Stimulated activated CD4-positive, alpha-beta T cell treated with anti-CD3 and anti-CD28 coated beads, Interleukin-1b, Interleukin-23, amount 100 ng/mL, for 1 hour (primary cell): ENCODE measurements at places on chromosomes 6 and 20.

- DNase-seq = no peak
These were observed 93.6 kb upstream of the ADGRF1 start for GRCh38 chr6:47135772-47136171.

- no peak for DNase-seq
These were observed 107.4 kb upstream of the SOX4 start for GRCh38 chr6:21486115-21486514.

DNA sequence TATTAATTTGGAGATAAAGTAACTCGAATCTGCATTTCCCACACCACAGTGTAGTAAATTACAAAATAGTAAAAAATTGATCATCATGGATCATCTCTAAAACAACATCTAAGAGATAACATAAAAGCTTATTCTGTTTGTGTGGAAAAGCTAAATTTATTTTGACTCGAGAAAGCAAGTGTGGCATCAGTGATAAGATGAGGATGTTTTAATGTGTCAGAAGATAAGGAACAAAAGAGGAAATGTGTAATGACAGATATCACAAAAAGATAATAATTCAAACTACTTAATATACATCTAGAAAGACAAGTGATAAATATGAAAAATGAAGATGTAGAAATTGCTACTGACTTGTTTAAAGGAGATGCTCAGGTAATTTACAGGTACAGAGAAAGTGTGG lies 74.1 kb downstream of the DNAH8 start:
- DNase-seq = no peak

DNA sequence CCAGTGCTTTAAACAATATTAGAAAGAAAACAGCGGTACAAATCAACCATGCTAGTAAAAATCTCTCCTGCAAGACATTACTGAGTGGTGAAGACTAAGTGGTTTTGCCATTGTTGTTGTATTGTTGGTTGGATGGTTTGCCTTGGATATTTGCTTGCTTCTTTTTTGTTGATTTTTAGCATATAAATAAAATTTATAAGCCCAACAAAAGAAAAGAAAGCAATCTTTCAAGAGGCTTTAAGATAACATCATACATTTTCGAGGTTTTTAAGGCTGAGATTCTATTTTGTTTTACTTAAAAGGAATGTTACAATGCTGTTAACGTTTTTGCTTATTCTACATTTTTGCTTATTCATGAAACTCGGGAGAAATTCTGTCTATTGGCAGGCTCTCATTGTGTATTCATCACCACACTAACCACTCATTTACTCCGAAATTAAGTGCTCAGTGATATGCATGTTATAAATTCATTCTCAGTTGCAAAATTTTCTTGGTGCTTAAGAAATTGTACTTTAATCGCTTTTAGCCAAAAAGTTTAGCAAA lies 139.1 kb downstream of the LAMA2 start:
- DNase-seq = no peak

- DNase-seq = no peak
These were observed 247.8 kb downstream of the CD83 start for GRCh38 chr6:14365393-14365792.

- DNase-seq = no peak
These were observed at the start of gene PPP1R14C for GRCh38 chr6:150142670-150143515. TSS of gene PPP1R14C (plus strand) at chr6:150143044. CDS start at chr6:150143193, 149 bp downstream.

- no peak for DNase-seq
These were observed 63.2 kb upstream of the TBC1D7 start for GRCh38 chr6:13391537-13391936.

DNA sequence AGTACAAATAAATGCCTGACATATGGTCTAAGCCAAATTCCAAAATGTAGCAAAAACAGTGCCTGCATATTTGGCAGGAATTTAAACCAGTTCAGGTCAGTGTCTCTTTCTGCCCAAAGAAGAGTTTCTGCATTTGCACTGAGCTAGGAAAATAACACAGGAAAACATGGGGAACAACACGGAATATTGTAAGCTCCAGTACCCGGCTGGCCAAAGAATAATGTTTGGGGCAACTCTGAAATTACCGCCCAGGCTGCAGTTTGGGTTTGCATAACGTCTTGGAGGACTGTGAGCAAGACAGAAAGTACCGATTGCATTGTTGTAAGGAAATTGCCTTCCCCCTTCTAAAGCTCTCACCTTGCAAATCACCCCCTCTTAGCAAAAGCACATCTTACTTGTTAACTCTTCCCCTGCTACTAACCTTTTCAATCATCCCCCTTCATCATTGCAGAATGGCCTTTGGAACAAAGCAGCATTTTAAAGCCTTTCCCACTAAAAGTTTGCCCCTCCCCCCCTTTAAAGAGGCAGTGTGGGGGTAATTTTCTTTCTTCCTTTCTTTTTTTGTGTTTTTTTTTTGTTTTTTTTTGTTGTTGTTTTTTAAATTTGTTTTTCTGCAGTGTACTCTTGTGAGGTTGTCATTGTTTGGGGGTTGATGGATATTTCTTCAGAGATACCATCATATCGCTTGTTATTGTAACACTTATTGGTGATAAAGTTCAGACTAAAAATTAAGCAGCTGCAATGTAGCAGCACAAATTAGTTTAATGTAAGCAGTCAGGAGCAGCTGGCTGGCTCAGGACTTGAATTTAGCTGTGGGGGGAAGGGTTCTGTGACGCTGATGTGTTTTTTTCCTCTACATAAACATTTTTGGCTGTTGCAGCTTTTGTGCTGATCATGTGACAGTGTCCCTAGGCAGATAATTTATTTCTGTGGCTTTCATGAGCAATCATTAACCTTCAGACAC lies 100.0 kb upstream of the CITED2 start:
- DNase-seq = no peak

DNA sequence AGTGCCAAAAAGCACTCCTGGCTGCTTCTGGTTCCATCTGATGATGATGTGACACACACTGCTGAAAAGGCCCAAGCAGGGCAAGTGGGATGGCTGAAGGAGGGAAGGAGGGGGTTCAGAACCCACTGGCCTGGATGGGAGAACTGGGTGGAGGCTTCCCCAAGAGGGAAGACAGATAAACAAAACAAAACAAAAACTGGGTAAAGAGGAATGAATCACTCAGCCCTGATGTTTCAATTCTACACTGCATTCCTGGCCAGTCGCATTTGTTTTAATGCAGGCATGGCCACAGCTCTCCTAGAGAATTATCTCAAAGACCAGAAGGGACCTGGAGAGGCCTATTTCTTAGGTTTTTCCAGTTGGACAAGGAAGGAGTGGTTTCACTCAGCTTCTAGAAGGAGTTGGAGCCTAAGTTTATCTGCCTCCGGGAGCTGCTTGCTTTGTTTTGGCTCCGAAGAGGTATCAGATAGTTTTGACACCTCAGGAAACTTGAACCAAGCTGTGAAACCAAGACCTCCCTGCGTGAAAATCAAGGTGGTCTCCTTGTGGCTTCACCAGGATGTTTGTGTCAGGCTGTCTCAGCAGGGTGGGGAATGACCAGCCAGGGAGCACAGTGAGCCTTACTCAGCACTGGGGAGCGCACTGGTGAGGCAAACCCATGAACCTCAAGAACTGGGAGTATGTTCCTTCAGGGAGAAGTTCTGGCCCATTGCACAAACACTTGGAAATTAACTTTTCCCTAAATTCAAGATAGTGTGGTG lies 16.1 kb downstream of the TTPAL start:
- DNase-seq = no peak

DNA sequence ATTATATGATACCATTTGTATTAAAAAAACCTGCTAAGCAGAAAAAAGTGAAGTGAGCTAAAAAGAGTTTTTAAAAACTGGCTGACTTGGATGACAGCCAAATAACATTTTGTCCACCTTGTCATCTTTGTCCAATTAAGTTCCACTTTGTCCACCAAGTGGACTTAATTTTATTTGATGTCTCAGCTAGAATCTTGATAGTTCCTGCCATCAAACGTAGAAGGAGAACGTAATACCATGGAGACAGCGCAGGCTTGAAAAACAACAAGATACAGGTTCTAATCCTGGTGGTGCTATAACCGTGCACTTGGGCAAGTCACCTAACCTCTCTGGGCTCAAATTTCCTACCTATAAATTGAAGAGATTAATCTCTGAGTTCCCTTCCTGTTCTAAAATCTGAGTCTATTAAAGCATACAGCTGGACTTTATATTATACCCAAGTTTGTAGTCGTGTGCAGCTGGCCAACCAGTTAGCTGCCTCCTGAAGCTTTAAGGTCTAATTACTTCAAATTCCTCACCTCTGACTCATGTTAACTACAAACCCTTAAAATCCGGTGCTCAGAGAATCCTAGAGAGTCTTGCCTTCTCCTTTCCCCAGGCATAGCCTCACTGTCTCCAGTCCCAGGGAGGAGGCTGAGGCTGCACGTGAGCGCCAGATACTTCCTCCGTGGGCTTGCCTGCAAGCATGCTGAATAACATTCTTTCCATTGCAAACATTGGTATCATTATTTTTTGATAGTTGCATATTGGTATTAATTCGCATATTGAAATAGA lies 16.8 kb downstream of the TMEM244 start:
- DNase-seq = no peak

DNA sequence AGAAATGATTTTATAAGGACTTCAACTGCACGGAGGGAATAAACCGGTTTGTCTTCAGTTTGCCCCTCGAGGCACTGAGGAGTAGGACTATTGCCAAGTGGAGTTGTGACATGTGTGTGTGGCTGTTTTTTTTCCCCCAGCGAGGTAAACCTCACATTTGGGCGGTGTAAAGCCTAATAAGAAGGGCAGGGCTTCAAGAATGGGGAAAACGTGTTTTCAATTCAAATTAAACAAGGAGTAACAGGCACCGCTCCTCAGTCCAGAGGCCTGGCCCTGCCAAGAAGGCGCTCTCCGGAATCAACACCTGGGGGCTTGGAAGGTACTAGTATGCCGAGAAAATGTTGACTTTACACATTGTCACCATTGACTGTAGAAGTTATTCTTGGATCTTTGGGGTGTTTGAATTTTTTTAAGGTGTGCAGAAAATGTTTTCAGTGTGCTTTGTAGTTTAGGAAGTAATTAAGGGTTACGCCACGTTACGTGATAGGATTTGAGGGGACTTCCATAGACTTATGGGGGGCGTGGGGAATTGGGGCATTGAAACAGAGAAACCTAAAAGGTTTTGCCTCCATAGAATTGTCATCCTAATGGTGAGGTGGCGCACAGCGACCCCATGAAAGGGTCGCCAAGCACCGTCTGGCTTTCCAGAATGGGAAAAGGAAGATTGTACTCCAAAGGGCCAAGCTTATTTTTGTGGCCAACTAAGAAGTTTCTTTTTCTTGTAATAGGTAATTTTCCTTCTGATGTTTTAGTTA lies 791 bp downstream of the ADGRG6 start:
- DNase-seq = no peak

- DNase-seq = no peak
These were observed 151.2 kb upstream of the TAB2 start for GRCh38 chr6:149166336-149166735.

GRCh38 chr6:49030251-49031020 lies 432.6 kb downstream of the MMUT start:
- no peak for DNase-seq

DNA sequence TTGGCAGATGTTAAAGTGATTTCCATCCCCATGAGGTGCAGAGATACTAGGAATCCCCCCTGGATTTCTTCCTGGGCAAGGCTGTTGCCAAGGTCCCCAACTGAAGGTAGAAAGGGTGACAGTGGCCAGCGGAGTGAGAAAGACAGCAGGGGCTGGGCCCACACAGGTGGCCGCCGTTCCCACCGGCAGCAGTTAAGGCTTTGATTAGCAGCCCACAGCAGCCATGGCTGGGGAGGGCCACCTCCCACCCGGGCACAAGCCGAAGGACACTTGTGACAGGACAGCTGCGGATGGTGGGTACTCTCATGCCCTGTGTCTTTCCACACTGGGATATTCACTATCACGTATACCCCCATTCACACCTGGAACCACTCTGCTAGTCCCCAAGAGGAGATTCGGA lies 63.9 kb upstream of the CDYL start:
- no peak for DNase-seq

- DNase-seq = no peak
These were observed 99.7 kb upstream of the PLCB4 start for GRCh38 chr20:8969146-8969583.

DNA sequence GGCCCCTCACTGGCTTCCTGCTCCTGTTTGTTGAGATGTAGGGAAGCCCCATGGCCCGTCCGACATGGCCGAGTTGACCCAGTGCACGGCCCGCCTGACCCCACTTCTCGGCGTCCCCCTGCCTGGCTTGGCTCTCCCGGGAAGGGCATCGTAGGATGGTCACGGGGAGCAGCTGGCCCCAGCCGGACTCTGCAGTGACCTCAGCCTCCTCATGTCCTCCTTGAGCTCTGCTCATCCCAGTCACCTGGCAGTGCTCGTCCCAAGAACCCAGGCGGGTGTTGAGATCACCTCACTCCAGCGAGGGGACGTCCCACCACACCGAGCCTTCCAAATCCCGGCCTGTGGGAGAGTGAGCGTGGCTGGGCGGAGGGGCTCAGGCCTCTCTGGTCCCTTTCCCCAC lies 15.7 kb downstream of the SLCO4A1 start:
- no peak for DNase-seq

DNA sequence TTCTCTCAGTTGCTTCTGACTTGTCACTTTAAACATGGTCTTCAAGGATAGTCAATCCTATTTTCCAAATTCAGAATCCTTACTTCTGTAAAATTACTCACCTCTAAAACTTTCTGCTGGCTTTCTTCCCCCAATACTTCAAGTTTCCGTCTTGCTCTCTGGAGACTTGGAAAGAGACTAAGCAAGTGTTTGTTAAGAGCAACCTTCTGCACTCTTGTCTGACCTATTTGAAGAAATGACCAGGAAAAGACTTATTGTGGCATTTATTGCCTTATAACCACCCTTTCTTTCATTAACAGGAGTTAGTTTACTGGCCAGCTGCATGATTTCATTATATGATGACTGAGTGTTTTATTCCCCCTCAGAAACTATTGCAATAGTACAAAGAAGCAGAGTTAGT lies 181.0 kb downstream of the TBC1D7 start:
- DNase-seq = no peak

DNA sequence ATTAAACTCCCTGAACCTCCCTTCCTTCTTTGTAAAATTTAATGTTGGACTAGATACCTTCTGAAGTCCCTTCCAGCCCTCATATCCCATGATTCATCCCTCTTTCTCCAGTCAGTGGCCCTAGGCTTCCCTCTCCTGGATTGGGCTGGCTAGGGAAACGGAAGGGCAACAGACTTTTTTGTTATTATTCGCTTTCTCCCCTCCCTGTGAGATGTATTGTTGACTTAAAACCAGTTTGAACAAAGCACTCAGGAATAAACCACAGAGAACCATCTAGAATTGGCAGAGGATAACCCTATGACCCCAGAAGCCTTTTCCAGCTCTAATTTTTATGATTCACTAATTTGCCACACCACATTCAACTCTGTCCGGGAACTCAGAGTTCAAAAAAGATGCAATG lies 239.7 kb upstream of the SUPT3H start:
- no peak for DNase-seq

DNA sequence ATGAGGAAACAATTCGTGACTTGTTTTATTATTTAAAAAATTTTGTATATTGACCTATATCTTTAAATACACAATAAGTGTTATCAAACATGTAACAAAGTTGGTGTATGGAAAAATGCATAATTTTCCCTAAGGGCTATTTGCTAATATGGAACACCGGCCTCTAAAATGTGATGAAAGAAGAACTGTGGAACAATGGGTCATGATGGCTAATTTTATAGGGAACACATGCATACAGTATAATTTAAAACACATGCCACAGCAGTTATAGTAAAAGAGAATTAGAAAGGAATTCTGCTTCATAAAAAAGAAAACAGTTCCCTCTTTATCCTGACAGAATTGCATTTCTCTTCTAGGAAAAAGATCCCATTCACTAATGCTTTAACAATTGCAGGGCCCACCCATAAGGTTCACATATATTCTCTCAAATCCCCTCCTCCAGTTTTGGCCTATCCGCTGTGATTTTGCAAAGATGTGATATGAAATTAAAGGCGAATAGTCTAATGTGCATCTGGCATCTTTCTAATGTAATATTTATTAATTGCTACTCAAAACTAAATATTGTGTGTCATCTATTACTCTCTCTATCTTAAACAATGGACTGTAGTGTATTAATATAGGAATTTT lies 628.1 kb upstream of the CITED2 start:
- no peak for DNase-seq
